ENCODE measurements at places on chromosomes 2 and 18. TPM values are rescaled to one million over a fixed set of nuclear protein-coding genes. Genes with fewer than 3 reads are reported as not detected.
A peak's percentile ranks its signal among the peaks of the same experiment; 100 is the strongest.

- H3K36me3 ChIP-seq = no peaks in the 10 kb centered on the region
- H3K4me3 ChIP-seq = no peak overlapping the region
- H3K4me1 ChIP-seq = peaks cover 4% of the 10 kb centered on the region
- H3K27me3 ChIP-seq = no peaks in the 10 kb centered on the region
- DNase-seq = no peak
These were observed 181.3 kb upstream of the ZEB2 start for GRCh38 chr2:144701259-144701658.

Gene C2orf15
- total RNA-seq = 4.2 TPM

- peak; percentile 79 for DNase-seq
- H3K27ac ChIP-seq = peak within 1 kb of the TSS; percentile 88
- H3K27me3 ChIP-seq = no peaks in the 10 kb centered on the region
These were observed at the start of gene CYP27A1 for GRCh38 chr2:218781691-218782527. Gene CYP27A1 (plus strand): TSS chr2:218782147. CDS start chr2:218782183, 36 bp downstream.

GRCh38 chr2:131023758-131024157, 69.5 kb downstream of the FAM168B start:
- no peak overlapping the region for H3K4me3 ChIP-seq
- H3K36me3 ChIP-seq = no peaks in the 10 kb centered on the region
- H3K27me3 ChIP-seq = no peaks in the 10 kb centered on the region
- no peaks in the 10 kb centered on the region for H3K4me1 ChIP-seq
- H3K27ac ChIP-seq = no peak overlapping the region
- DNase-seq = no peak

- H3K27ac ChIP-seq = peak overlapping the region; percentile 24
- no peak overlapping the region for H3K4me3 ChIP-seq
- no peak for DNase-seq
- H3K36me3 ChIP-seq = no peaks in the 10 kb centered on the region
- peaks cover 42% of the 10 kb centered on the region for H3K4me1 ChIP-seq
These were observed 63.4 kb downstream of the INPP4A start for GRCh38 chr2:98507891-98508708.

DNA sequence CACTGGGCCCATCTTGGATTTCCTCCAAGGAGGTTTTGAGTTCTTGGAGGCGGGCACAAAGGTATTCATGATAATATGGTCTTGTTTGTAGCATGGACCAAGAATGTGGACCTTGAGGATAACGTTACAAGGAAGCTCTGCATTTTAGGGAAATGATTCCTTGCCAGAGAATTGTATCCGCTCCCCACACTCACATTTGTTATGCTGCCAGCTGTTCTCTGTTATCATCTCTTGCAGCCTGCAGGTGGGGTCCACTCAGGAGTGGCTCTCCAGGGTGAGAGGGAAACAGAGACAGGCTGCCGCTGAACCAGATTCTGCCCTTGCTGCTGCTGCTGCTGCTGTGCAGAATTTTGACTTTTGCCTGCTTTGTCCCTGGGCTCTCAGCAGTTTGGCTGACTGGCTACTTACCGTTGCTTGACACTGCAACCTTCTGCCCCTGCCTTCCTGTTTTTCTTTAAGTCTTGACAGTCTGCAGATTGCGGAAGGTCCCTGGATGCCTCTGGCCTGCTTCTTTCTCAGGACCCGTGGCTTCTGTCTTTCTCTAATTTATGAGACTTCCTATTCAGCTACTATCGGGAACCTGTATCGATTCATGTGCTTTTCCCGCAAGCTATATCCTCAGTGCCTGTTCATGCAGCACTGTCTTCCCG, 122.3 kb upstream of the DOCK10 start:
- no peak for DNase-seq
- H3K4me3 ChIP-seq = no peak overlapping the region
- H3K4me1 ChIP-seq = no peaks in the 10 kb centered on the region

Gene SLC11A1
- total RNA-seq = 16.1 TPM

- H3K4me3 ChIP-seq = peak overlapping the region; percentile 98
- peak overlapping the region; percentile 99 for H3K27ac ChIP-seq
- no peaks in the 10 kb centered on the region for H3K27me3 ChIP-seq
- H3K4me1 ChIP-seq = peaks cover 42% of the 10 kb centered on the region
- H3K36me3 ChIP-seq = peaks cover 3% of the 10 kb centered on the region
These were observed 603 bp downstream of the ATAD2B start for GRCh38 chr2:23926290-23926749.

- no peak overlapping the region for H3K4me3 ChIP-seq
- DNase-seq = no peak
- no peaks in the 10 kb centered on the region for H3K4me1 ChIP-seq
- no peak overlapping the region for H3K27ac ChIP-seq
- no peaks in the 10 kb centered on the region for H3K27me3 ChIP-seq
These were observed 157.8 kb downstream of the SMAD2 start for GRCh38 chr18:47772374-47773248.

Gene ACOXL
- total RNA-seq = not detected

Gene ACVR1C
- total RNA-seq = 0.64 TPM

Data from suprapubic skin (tissue), 4 donors.